ENCODE measurements at places on chromosomes 11 and 22. TPM values are rescaled to one million over a fixed set of nuclear protein-coding genes. Genes with fewer than 3 reads are reported as not detected.

GRCh38 chr22:26134654-26135330, 34.5 kb upstream of the SEZ6L start:
- H3K27ac ChIP-seq = no peak overlapping the region
- DNase-seq = no peak
- no peaks in the 10 kb centered on the region for H3K27me3 ChIP-seq
- H3K36me3 ChIP-seq = no peaks in the 10 kb centered on the region
- no peak overlapping the region for H3K4me3 ChIP-seq

GRCh38 chr11:10155793-10156490, 138.1 kb downstream of the SBF2 start:
- no peak for DNase-seq
- no peaks in the 10 kb centered on the region for H3K36me3 ChIP-seq
- no peaks in the 10 kb centered on the region for H3K27me3 ChIP-seq
- no peaks in the 10 kb centered on the region for H3K4me1 ChIP-seq

DNA sequence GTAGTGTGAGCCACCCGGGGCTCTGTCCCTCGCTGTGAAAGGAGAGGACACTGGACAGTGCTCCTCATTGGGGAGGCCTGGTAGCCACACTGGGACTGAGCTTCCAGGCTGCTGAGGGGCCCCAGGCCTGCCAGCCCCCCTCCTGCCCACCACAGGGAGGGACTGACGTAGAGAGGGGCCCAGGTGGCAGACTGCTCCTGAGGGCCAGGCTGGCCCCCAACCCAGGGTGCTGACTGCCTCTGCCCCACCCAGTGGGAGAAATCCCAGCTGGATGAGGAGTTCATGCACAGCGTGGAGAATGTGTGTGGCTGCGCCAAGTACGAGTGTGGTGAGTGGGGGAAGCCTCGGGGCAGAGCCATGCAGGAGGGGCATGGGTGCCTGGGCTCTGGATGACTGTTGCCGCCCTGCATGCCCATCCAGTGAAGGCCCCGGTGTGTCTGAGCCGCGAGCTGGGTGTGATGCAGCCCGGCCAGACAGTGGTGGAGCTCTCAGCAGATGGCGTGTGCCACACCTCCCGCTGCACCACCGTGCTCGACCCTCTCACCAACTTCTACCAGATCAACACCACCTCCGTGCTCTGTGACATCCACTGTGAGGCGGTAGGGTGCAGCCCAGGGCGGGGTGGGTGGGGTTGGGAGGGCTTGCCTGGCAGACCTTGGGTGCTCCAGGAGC, 78.7 kb upstream of the MYOD1 start:
- H3K27me3 ChIP-seq = no peaks in the 10 kb centered on the region
- no peaks in the 10 kb centered on the region for H3K4me1 ChIP-seq
- no peak overlapping the region for H3K27ac ChIP-seq

GRCh38 chr11:47257517-47258316, at the start of gene NR1H3:
Gene NR1H3 (plus strand): TSS chr11:47257996. CDS start chr11:47259217, 1,221 bp downstream.
- peak within 1 kb of the TSS; percentile 60 for H3K27ac ChIP-seq
- peaks cover 17% of the 10 kb centered on the region for H3K36me3 ChIP-seq
- H3K4me3 ChIP-seq = peak within 1 kb of the TSS; percentile 46
- peak; percentile 85 for DNase-seq
- peaks cover 70% of the 10 kb centered on the region for H3K4me1 ChIP-seq
- no peaks in the 10 kb centered on the region for H3K27me3 ChIP-seq

DNA sequence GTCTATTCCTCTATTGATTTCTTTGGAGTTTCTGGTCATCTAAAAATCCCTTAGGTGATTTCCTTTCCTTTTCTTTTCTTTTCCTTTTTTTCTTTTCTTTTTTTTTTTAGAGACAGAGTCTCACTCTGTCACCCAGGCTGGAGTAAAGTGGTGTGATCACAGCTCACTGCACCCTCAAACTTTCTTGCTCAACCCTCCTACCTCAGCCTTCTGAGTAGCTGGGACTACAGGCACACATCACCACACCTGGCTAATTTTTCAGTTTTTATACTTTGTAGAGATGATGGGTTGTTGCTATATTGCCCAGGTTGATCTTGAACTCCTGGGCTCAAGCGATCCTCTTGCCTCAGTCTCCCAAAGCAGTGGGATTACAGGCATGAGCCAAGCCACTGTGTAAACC, 1.9 kb upstream of the C11orf52 start:
- H3K4me1 ChIP-seq = no peaks in the 10 kb centered on the region
- DNase-seq = no peak
- H3K27ac ChIP-seq = no peak overlapping the region
- H3K36me3 ChIP-seq = no peaks in the 10 kb centered on the region

GRCh38 chr11:67680696-67681470, 6.5 kb upstream of the ALDH3B2 start:
- no peaks in the 10 kb centered on the region for H3K27me3 ChIP-seq
- no peak overlapping the region for H3K27ac ChIP-seq
- no peaks in the 10 kb centered on the region for H3K36me3 ChIP-seq
- H3K4me1 ChIP-seq = no peaks in the 10 kb centered on the region

GRCh38 chr22:42752912-42753311, 32.2 kb upstream of the A4GALT start:
- no peak for DNase-seq
- H3K27me3 ChIP-seq = no peaks in the 10 kb centered on the region
- H3K4me3 ChIP-seq = no peak overlapping the region
- no peaks in the 10 kb centered on the region for H3K36me3 ChIP-seq
- H3K27ac ChIP-seq = peak overlapping the region; percentile 76
- H3K4me1 ChIP-seq = peaks cover 31% of the 10 kb centered on the region

GRCh38 chr11:46003572-46003971, 81.1 kb downstream of the LARGE2 start:
- no peaks in the 10 kb centered on the region for H3K27me3 ChIP-seq
- DNase-seq = no peak
- no peak overlapping the region for H3K4me3 ChIP-seq
- H3K27ac ChIP-seq = no peak overlapping the region
- no peaks in the 10 kb centered on the region for H3K36me3 ChIP-seq
- H3K4me1 ChIP-seq = peaks cover 31% of the 10 kb centered on the region

DNA sequence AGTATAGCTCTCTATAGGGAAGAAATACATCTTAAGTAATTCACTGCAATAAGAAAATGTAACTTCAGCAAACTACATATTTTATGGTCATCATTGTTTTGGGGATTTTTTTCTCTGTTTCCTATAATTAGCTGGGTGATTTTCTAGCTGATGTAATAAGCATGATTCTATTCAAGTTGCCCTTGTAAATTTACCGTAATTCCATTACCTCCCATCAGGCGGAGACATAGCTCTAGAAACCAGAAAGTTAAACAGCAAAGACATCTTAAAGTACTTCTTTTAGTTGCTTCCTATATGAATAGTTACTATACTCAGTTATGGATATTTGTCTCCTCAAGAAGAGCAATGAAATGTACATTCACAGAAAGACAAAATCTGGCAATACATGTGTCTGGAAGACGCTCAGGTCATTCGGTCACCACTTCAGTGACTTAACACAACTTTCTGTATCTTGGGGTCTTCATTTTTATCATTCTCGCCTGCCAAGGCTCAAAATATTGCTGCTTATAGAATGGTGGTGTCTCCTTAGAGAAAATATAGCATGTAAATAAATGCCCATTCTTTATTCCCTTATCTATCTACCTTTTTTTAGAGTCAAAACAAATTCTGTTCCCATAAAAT, 239.9 kb upstream of the ZC3H12C start:
- H3K36me3 ChIP-seq = no peaks in the 10 kb centered on the region
- no peak overlapping the region for H3K27ac ChIP-seq
- DNase-seq = no peak
- H3K4me3 ChIP-seq = no peak overlapping the region
- H3K27me3 ChIP-seq = no peaks in the 10 kb centered on the region

DNA sequence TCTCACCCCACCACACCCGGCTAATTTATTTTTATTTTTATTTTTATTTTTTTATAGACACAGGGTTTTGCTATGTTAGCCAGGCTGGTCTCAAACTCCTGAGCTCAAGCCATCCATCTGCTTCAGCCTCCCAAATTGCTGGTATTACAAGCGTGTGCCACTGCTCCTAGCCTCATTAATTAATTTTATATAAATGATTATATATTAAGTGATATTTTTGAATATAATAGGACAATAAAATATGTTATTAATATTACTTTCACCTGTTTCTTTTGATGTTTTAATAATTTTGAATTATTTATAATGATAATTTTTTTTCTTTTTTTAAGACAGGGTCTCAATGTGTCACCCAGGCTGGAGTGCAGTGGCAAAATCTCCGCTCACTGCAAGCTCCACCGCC, 2.2 kb upstream of the SEC14L4 start:
- no peak overlapping the region for H3K27ac ChIP-seq
- no peak for DNase-seq
- H3K27me3 ChIP-seq = peaks cover 40% of the 10 kb centered on the region
- no peak overlapping the region for H3K4me3 ChIP-seq
- peaks cover 8% of the 10 kb centered on the region for H3K4me1 ChIP-seq

- no peak overlapping the region for H3K27ac ChIP-seq
- no peaks in the 10 kb centered on the region for H3K36me3 ChIP-seq
- no peaks in the 10 kb centered on the region for H3K4me1 ChIP-seq
- DNase-seq = no peak
- no peaks in the 10 kb centered on the region for H3K27me3 ChIP-seq
- H3K4me3 ChIP-seq = no peak overlapping the region
Measured at GRCh38 chr11:86099874-86100273, 31.0 kb upstream of the PICALM start.

GRCh38 chr11:24375931-24376330, 120.9 kb upstream of the LUZP2 start:
- H3K27me3 ChIP-seq = no peaks in the 10 kb centered on the region
- H3K4me1 ChIP-seq = no peaks in the 10 kb centered on the region
- DNase-seq = no peak
- no peak overlapping the region for H3K27ac ChIP-seq
- H3K4me3 ChIP-seq = no peak overlapping the region
- H3K36me3 ChIP-seq = no peaks in the 10 kb centered on the region

- peaks cover 60% of the 10 kb centered on the region for H3K4me1 ChIP-seq
- H3K36me3 ChIP-seq = no peaks in the 10 kb centered on the region
- peak overlapping the region; percentile 76 for H3K27ac ChIP-seq
- H3K4me3 ChIP-seq = peak overlapping the region; percentile 27
- H3K27me3 ChIP-seq = peaks cover 7% of the 10 kb centered on the region
Measured at GRCh38 chr22:39457556-39458443, 988 bp downstream of the MGAT3 start.

DNA sequence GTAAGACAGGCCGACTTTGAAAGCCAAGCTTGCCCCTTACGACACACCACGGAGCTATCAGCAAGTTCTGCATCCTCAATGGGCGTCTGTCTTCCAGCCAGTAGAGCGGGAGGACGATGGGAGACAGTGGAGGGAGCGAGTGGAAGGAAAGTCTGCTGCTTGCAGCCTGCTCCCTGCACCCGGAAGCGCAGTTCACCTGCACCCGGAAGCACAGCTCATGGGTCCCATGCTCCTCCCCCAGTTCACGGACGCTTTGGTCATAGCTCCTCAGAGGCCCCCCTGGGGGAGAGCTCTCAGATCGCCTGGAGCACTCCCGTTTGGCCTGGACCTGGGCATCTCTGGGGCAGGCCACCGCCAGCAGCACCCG, 51.3 kb downstream of the FBLN1 start:
- DNase-seq = no peak
- peaks cover 7% of the 10 kb centered on the region for H3K27me3 ChIP-seq
- H3K4me1 ChIP-seq = peaks cover 38% of the 10 kb centered on the region
- no peak overlapping the region for H3K4me3 ChIP-seq

DNA sequence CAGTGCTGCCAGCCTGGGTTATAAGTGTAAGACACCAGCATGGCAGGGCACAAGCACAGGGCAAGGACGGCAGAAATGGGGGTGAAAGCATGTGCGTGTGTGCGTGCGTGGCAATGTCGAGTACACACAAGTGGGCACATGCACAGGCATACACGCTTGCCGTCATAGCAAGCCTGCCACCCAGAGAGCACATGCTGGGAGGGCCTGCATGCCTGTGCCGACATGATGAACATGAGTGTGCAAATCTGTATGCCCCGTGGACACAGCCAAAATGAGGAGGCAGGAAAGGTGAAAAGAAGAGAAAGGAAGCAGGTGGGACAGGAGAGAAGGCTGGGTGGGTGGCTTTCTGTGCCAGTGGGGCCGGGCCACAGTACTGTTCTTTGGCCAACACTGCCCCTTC, 62.9 kb downstream of the NECTIN1 start:
- DNase-seq = no peak
- no peaks in the 10 kb centered on the region for H3K36me3 ChIP-seq
- H3K27me3 ChIP-seq = no peaks in the 10 kb centered on the region
- no peaks in the 10 kb centered on the region for H3K4me1 ChIP-seq

DNA sequence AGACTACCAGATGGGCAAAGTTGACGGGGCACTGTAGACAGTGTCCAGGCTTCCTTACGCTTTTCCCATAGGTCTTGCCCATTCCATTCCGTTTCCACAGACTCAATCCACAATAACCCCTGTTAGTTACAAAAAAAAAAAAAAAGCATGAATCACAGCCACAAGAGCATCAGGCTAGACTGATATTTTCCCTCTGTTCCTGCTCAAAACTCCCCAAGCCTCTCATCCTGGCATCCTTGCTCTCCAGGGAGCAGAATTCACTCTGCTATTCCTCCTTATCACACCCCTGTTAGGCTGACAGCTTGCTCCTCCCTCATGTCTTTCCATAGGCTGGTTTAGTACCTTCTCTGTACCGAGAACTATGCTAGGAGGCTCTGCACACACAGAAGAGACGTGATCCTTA, 42.2 kb downstream of the TMEM123 start:
- H3K4me1 ChIP-seq = peaks cover 3% of the 10 kb centered on the region
- no peaks in the 10 kb centered on the region for H3K27me3 ChIP-seq
- no peak overlapping the region for H3K4me3 ChIP-seq
- DNase-seq = no peak

GRCh38 chr11:113874581-113875233, 665 bp downstream of the USP28 start:
- peak overlapping the region; percentile 94 for H3K27ac ChIP-seq
- H3K36me3 ChIP-seq = peaks cover 8% of the 10 kb centered on the region
- H3K4me1 ChIP-seq = peaks cover 76% of the 10 kb centered on the region
- no peak for DNase-seq
- peak overlapping the region; percentile 75 for H3K4me3 ChIP-seq
- H3K27me3 ChIP-seq = no peaks in the 10 kb centered on the region

Gene SHANK3
- total RNA-seq = 264 TPM

Gene KCNC1
- not detected for total RNA-seq

Gene UCP3
- total RNA-seq = 2.0 TPM

Gene EXPH5
- 1.0 TPM for total RNA-seq

Gene GGTLC3
- total RNA-seq = not detected
